Stimulated activated CD4-positive, alpha-beta T cell treated with anti-CD3 and anti-CD28 coated beads, TNF-alpha, amount 100 ng/mL, for 48 hours (primary cell): ENCODE measurements at places on chromosomes 11 and 22.

DNA sequence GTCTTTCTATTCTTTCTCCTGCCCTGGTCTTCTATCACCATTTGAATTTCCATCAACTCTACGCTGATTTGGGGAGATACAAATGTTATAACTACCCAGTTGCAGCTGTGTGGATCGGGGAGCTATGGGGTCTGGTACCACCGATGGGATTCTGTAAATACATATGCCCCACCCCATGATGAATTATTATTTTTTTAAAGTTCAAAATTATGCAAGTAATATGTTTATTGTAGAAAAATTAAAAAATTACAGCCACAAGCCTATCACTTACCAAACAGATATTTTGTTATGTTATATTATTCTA, 52.4 kb upstream of the CLMP start:
- no peak for DNase-seq

DNA sequence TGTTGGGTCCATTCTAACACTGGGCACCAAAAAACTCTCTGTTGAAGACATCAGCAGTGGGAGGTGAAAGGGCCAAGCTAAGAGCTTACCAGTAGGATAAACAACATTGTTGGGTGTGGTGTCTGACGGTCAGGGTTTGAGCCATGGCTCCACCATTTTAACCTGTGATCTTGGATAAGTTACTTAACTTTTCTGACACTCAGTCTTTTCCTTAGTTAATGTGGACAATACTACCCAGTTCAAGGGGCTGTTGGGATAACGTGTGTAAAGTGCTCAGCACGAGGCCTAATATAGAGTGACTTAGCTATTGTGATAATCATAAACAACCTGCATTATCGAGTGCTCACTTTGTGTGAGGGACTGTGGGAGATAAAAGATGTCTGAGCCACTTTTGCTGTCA, 6.1 kb downstream of the UCP3 start:
- DNase-seq = no peak

- DNase-seq = no peak
These were observed 448.0 kb downstream of the MIAT start for GRCh38 chr22:27105142-27106025.

GRCh38 chr11:75508051-75508561, 17.6 kb downstream of the GDPD5 start:
- no peak for DNase-seq

DNA sequence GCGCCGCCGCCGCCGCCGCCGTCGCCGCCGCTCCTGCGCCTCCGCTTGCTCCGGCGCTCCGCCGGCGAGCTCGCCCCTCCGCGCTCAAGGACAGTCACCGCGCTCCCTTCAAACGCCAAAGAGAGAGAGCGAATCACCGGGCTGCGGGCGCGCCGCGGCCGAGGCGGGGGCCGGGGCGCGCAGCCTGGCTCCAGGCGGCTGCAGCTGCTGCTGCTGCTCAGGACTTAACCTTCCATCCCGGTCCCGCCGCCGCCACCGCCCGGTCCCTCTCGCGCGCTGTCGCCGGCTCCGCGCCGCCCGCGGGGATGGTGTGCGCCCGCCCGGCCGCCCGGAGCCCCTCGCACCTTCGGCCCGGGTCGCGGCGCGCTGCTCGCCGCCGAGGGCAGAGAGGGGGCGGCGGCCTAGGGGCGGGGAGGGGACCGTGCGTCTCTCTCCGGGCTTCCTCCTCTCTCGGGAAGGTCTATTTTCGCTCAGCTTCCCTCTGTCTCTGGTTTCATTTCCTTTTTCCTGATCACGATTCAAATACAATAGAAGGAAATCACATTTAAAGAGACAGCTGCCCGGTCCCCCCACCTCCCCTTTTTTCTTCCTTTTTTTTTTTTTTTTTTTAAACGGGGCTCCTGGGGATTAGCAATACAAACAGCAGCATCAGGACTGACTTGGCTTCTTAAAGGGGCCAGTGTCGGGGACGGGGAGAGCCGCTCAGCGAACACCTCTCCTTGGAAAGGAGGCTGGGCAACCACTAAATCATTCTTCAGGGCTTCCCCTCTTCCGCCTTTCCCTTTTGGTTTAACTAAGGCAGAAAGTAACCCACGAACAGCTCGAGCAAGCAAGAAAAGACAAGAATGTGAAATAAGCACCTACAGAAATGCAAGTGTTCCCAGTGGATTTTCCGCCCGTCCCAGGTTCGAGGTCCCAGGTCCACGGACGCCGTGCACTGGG, 22.1 kb downstream of the LMO2 start:
- DNase-seq = no peak

DNA sequence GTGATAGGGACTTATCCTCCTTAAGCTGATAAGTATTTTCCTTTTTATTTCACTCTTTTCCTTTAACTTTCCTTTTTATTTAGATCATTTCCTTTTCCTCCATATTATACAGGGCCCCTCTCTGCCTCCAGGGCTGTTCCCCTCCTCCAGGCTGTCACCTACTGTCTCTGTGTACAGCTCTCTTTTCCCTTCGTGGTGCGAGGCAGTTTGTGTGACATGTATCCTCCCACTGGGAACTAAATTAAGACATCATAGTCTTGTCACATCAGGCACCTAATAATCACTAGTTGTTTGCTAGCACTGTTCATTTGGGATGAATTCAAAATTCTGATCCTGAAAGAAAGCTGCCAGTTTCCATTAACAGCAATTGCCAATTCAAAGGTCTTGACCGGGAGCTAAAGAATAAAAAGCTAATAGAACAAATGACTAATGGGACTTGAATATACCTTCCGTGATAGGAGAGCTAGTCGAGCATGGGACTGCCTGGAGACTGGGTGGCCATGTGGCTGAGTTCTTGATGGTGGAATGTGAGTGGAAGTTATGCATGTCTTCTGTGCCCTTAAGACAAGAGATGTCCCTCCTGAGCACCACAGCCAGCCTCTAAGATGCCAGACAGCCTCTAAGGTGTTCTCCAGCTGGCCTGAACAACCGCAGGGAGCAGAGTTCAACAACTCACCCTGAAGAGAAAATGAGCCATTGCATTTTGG, 77.7 kb upstream of the LRRC55 start:
- DNase-seq = no peak

- DNase-seq = no peak
These were observed 147.4 kb downstream of the TRIM29 start for GRCh38 chr11:119990309-119991021.

- no peak for DNase-seq
These were observed 2.9 kb downstream of the BCR start for GRCh38 chr22:23183061-23183698.

DNA sequence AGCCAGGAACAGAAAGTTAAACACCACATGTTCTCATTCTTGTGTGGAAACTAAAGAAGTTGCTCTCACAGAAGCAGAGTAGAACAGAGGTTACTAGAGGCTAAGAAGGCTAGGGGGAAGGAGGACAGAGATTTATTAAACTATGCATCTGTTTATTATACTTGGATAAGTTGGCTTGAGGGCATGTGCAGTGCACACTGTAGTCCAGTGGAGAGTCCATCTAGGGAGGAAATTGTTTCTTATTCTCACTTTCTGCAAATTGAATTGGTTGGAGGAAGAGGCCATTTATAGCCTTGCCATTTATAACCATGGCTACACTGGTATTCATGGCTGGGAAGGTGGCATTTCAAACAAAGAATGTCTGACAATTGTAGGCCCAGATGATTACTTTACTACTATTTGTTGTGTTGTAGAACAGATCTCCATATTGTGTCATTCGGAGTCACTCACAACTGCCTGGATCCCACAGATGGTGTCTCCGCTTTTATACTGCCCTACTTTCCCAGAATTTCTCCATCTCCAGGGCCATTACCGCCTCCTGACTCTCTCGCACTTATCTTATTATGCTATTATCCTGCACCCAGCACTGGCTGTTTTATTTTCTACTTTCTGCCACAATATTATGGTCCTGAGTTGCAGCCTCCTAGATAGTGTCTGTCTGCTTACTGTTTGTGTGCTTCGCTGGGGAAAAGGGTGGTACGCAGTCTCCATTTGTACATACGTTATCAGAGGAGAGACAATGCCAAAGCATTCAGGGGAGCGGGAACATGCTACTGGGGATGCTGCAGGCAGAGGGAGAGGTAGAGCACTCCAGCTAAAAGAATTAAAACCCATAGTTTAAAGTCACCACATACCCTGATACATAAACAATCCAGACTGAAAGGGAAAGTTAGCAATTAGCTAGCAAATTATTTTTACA, 169.3 kb upstream of the BLID start:
- DNase-seq = no peak

GRCh38 chr22:49482811-49483210, 344.9 kb downstream of the BRD1 start:
- DNase-seq = no peak

GRCh38 chr22:47808886-47809620, 1046.6 kb downstream of the TBC1D22A start:
- no peak for DNase-seq

DNA sequence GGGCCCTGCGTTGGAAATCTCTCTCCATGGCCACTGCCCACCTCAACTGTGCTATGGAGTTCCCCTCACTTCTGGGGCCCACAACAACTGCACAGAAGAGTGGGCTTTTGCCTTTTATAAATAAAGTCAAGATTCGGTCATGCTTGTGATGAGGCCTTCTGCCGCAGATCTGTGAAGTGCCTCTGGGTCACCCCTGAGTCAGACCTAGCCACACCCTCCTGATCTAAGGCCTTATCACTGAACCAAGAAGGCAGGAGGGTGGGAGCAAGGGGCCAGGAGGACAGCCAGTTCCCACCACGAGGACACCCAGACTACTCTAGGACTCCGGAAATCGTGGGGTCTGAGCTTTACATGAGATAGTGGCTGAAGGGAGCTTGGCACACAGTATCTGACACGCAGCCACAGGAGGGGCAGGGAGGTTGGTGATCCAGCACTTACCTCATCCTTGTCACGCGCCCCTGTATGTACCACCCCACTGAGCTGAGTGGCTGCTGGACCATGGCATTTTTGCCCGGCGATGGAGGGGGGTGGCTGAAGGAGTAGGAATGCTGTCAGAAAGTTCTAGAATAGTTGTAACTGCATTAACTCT, 115.7 kb downstream of the ABTB2 start:
- DNase-seq = no peak

DNA sequence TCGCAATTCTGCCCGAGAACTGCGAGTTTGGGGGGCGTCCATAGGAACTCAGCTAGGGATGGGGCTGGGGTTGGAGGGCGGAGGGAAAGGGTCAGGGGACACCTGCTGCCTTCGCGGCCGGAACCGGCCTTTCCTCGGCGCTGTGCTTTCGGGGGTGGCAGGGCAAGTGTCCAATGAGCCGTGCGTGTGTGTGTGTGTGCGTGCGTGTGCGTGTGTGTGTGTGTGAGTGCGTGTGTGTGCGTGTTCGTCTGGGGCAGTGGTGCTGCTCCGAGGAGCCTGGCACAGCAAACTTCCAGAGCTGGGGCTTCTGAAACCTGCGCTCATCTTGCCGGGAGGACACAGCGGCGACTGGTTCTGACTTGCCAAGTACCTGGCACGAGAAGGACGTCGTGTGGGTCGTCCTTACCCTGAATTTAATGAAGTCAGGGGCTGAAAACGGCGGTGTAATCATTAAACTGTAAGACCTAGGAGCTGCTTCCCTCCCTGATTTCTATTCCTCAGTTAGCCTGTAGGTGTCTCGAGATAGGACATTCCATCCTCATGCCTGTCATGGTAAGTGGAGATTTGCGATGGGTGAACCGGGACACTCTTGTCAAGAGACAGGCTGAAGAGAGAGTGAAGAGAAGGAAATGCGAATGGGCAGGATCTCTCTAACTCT, 27.0 kb upstream of the AMOTL1 start:
- DNase-seq = peak; percentile 3

- DNase-seq = no peak
These were observed 4.2 kb upstream of the RAC2 start for GRCh38 chr22:37248251-37248650.

DNA sequence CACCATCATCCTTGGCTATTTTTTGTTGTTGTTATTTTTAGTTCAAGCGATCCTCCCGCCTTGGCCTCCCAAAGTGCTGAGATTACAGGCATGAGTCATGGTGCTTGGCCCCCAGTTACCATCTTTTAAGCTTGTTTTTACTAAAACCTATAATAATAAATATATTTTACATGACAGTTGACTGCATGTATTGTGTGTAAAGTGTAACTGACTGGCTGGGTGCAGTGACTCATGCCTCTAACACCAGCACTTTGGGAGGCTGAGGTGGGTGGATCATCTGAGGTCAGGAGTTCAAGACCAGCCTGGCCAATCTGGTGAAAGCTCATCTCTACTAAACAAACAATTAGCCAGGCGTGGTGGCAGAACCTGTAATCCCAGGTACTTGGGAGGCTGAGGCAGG, 386.2 kb downstream of the TENM4 start:
- DNase-seq = no peak

- DNase-seq = no peak
These were observed 63.9 kb downstream of the SYN3 start for GRCh38 chr22:32994041-32994830.

GRCh38 chr22:39665661-39666431, 95.3 kb downstream of the CACNA1I start:
- no peak for DNase-seq

DNA sequence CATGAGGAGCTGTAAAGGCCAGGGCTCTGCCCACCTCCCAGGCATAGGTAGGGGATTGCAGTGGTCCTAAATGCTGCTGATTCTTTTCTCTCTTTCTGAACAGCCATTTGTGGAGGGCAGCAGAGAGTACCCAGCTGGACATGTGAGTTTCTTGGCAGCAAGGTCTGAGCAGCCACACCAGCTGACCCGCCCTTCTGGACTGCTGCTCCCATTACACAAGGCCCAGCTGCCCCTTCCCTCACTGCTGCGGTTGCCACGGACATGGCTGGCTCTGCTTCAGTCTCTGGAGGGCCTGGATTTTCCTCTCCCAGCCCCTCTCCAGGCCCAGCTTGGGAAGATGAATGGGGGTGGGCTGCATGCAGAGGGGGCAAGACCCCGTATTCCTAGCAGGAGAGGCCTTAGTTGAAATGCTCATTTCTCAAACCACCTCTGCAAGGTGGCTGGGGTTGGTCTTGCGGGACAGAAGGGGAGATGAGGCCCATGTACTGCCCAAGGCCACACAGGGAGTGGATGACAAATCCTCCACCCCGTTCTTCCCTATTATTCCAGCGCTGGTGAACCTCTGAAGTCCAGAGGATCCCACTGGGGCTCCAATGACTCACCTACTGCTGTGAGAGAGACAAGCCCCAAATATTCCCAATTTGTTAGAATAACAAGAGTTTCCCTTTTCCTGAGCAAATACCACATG, 4.6 kb downstream of the LGALS12 start:
- no peak for DNase-seq

DNA sequence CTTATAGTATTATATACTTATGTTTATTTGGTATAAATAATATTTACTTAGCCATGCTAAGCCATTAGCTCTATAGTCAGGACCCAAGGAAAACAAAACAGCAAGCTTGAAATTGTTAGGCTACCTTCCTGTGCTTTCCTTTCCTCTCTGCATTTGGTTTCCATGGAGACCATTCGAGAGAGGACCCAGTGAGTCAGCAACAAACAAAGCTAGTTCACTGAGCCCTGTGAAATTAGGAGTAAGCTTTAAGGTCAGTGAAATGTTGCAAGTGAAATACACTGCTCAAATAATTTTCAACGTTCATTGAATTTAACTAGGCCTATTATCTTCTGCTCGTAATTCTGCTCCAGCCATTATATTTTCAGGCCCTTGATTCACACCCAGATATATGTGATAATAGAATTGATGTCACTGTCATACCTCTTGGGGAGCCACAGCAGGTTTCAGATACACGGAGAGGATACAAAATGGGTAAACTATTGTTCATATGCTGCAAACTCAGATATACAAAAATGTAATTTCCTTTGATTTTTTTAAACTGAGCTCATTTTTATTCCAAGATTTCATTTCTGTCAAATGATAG, 9.1 kb upstream of the OR10D3 start:
- no peak for DNase-seq

GRCh38 chr11:109490953-109491635, 69.1 kb downstream of the C11orf87 start:
- DNase-seq = no peak

GRCh38 chr11:113505541-113506375, 30.6 kb upstream of the DRD2 start:
- DNase-seq = no peak
